ENCODE measurements at places on chromosomes 6 and 20.

DNA sequence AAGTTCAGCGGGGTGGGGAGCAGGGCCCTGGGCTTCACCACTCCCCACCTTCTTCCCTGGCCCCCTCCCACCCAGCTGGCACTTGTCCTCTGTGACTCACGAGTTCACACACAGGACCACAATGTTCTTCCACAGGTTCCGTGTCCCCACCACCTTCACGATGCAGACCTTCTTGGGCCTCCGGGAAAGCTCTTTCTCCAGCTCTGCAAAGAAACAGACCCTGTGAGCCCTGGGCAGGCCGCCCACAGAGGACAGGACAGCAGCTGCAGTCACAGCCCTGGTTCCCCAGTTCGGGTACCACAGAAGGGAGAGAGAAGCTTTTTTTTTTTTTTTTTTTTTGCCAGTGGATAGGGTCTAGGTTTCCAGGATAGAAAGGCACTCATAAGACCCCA is 30.9 kb downstream of the PSMG4 start:
- no peak for DNase-seq

DNA sequence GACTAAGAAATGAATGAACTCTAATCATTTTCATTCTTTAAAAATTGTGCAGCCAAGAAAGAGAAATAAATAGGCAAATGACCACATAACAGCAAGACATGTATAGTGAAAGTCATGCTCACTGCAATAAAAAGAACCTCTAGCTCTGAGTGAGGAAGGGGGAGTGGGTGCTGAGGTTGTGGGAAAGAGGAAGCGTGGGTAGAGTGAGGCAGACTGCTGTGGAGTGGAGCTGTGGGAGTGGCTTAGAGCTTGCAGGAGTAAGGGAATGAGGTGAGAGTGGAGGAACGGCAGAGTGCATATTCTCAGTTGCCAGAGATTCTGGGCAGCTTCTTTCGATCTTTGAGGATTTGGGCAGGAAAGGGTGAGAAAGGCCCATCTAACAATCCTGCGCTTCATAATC is 10.4 kb downstream of the DEFB129 start:
- peak; percentile 17 for DNase-seq

- no peak for DNase-seq
Measured at GRCh38 chr6:80173411-80173810, 66.9 kb downstream of the BCKDHB start.

- no peak for DNase-seq
Measured at GRCh38 chr6:162063666-162064065, 663.9 kb downstream of the PRKN start.

DNA sequence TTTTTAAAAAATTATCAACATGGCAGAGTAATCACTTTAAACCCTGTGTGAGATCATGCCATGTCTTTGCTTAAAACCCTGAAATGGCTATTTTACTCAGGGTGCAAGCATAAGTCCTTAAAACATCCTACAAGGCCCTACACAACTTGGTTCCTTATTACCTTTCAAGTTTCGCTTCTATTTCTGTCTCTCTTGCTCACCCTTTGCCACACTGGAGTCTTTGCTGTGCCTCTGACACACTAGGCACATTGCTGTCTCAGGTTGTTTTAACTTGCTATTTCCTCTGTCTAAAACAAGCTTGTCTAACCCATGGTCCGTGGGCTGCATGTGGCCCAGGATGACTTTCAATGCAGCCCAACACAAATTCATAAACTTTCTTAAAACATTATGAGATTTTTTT is 55.6 kb downstream of the KIAA0408 start:
- no peak for DNase-seq

All from activated CD4-positive, alpha-beta T cell treated with anti-CD3 and anti-CD28 coated beads, Interleukin-2, amount 10 ng/mL, durations not matched to agents 7 days and 5 days (primary cell).